ENCODE measurements at places on chromosomes 5 and 9.
A peak's percentile ranks its signal among the peaks of the same experiment; 100 is the strongest.

DNA sequence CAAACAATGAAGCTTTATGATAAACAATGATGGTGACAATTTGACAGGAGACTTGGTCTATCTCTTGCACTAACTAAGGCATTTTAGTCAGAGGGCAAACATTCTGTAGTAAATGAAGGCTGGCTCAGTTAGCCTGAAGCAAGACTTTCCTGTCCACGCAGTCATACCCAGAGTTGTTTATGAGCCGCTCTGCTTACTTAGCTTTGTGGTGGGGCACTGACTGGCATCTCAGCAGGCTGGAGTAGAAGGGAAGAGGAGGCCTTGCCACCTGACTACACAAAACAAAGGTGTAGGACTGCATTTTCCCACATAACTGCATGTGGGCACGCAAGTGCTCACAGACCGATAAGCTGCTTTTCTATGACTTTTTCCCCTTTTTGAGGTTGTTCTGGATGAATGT is 133.7 kb upstream of the EPB41L4A start:
- DNase-seq = no peak

GRCh38 chr5:67496051-67496450 is 299.5 kb upstream of the CD180 start:
- DNase-seq = no peak

GRCh38 chr5:38831117-38831516 is 14.7 kb upstream of the OSMR start:
- no peak for DNase-seq

DNA sequence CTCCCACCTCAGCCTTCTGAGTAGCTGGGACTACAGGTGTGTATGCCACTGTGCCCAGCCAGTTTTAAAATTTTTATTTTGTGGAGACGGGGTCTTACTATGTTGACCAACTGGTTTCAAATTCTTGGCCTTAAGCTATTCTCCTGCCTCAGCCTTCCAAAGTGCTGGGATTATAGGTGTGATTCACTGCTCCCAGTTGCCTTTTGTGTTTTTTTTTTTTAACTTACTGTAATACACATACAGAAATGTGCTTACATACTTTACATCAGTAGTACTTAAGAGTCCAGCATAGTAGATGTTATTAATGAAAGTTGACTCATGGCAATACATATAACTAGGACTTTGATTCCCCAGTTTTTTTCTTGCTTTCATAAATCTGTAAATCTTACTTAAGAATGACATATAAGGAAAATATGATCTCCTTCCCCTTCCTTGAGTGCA is 4.7 kb downstream of the MAN2A1 start:
- no peak for DNase-seq

DNA sequence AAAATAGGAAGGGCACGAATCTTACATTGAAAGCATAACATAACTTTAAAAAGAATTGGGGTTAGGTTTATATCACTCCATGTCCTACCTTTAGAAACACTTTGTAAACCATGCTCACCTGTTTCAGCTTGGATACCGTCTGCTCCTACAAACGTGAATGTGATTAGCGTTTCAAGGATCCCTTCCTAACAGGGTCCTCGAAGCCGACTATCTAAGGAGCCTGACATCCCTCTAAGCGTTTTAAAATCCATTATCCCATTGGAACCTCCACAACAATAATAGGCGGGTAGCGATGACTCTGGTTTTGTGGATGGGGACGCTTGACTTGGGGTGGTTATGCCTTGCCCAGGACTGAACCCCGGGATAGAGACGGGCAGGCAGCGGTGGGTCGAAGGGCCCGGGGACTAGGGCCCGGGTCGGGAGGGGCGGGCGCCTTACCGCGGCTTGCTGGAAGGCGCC is 937 bp downstream of the SVEP1 start:
- no peak for DNase-seq

GRCh38 chr5:62473209-62473608 is 60.6 kb downstream of the IPO11 start:
- no peak for DNase-seq

GRCh38 chr9:86754581-86755560 is 192.4 kb downstream of the GAS1 start:
- DNase-seq = no peak

- DNase-seq = no peak
Observed at GRCh38 chr5:123665822-123666371, 153.9 kb downstream of the CSNK1G3 start.

DNA sequence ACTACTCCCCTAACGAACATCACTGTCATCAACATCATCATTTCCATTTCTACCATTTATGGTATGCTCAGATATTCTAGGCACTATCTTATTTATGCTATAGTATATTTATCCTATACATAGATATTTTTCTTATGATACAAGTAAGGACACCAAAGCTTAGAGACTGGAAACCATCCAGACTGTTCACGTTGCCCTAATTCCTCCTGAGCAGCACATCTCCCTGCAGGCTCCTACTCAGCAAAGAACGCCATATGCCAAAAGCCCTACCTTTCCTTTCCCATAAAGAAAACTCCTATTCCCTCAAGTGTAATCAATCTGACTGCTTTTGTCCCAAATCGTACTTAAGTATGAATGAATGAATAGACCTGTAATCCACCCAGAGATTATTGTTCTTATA is 247.0 kb downstream of the PRELID2 start:
- DNase-seq = no peak

GRCh38 chr5:136011414-136012001 is 17.3 kb upstream of the TGFBI start:
- DNase-seq = no peak

DNA sequence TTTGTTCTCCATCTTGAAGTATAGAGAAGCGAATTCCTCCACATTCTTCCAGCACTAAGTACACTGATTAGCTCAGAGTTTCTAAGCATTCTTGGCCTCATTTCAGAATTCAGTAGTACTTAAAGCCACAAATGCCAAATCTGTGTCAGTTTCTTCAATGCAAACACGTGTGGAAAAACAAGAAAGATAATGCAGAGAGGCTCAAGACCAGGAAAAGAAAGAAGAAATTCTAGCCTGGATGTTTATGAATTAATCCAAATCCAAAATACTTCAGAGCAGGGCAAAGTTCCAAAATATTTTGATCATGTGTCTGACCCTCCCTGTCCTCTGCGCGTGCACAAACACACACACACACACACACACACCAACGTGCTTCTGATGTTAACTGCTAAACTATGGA is 457.6 kb downstream of the SLCO4C1 start:
- DNase-seq = no peak

GRCh38 chr5:93584596-93585040 is 1.6 kb downstream of the NR2F1 start:
- DNase-seq = no peak

DNA sequence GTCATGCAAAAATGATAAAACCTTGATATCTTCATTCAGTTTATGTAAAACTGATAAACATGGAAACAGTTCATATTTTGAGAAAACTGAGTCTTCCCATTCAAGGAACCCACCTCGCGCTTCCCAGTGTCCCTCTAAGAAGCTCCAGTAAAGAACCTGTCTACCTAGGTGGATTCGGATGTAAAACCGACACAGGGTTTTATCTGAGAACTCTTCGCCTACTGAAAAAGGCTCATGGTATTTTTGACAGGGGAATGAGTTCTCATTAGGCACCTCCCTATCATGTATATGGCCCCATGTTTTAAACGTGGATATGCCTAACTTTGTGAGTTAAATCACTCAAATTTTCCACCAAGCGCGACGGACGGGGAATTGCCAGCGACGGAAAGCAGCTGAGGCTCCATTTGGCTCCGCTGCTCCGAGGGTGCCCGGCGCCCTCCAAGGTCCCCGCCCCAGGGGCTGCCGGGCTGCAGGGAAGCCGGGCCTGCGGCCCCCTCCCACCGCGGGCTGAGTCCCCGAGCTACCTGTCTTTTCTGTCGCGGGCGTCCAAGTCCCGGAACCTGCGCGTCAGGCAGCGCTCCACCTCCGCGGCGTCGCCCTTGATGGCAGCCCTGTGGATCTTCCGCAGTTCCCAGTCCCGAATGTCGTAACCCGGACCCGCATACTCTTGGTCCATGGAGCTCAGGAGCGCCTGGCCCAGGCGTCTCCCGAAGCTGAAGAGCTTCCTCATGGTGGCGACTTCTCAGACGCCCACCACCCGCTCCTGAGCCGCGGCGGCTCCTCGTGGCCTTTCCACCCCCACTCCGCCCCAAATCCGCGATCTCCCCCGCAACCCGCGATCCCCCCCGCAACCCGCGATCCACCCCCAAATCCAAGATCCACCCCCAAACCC is 594 bp downstream of the ANKRD18A start:
- no peak for DNase-seq

DNA sequence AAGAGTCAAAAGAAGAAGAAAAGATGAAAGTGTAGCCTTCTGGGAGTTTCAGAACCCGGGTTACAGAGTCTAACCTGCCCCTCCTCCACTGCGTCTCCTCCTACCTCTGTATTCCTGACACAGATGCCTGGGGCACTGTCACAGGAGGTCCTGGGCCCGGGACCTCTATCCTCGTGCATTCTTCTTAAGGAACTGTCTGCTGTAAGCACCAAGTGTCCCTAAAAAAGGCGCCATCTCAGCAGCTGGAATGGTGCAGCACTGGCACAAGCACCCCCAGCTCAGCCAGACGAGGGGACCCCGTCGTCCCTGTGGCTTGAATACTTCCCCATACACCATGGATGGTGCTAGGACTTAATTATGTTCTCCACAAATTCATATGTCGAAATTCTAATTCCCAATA is 35.8 kb upstream of the MVB12B start:
- DNase-seq = no peak

GRCh38 chr5:160310552-160311295 is 1.6 kb downstream of the CCNJL start:
- no peak for DNase-seq

DNA sequence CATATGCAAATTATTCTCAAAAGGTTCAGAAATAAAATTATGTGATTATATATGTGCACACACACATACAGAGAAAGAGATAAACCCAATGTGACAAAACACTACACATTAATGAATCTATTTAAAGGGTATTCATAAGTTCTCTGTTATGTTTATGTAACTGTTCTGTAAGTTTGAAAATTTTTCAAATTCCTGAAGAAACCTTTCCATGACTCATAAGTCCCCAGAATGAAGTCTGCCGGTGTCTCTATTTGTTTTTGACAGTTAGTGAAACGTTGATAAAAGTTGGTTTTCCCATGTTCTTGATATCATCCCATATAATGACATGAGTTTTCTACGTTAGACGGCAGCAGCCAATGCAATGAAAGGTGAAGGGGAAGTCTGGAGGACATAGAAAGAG is 199.5 kb upstream of the PUM3 start:
- DNase-seq = no peak

- DNase-seq = peak; percentile 62
Observed at GRCh38 chr5:64768358-64769312, at the start of the genes CWC27 and SREK1IP1. Gene CWC27 (plus strand): TSS chr5:64768930. CDS start chr5:64769147, 217 bp downstream. Gene SREK1IP1 (minus strand): TSS chr5:64768691. CDS start chr5:64768517, 174 bp downstream.

- no peak for DNase-seq
Observed at GRCh38 chr5:14870337-14871213, 1.0 kb downstream of the ANKH start.

GRCh38 chr5:173884402-173885053 is 3.6 kb upstream of the CPEB4 start:
- no peak for DNase-seq

DNA sequence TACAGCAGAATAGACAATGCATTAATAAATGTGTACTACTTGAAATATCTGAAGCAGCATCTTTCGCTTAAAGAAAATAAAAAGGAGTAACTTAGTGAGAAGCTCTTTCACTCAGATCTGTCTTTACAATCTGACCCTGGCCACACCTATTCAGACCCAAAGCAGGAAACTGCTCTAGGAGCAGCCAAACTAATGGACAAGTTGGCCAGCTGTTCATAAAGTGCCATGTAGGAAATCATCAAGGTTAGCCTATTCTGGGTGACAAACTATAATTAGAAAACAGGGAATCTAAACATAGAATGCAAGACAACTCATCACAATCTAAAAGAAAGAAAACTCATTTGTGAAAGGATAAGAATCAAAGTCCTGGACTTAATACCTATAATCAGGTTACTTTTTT is 101.3 kb downstream of the AGTPBP1 start:
- no peak for DNase-seq

DNA sequence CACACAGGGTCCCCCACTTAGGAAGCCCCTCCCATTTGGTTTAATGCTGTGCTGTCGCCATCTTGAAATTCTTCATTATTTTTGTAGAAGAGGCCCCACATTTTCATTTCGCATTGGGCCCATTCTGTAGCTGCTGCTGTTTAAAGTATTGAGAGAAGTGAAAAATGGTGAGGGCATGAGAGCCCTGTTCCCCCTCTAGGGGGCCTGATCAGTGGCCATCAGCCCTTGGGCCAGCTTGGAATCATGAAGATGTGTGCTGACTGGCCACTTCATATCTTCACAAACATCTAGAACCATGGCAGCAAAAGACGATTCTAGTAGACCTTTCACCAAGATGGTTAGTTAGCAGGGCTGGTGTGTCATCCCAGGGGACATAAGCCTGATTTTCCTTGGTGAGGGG is 3.3 kb downstream of the TMEM268 start:
- DNase-seq = no peak

GRCh38 chr9:111599955-111600343 is 502 bp upstream of the PTGR1 start:
- no peak for DNase-seq

- no peak for DNase-seq
Observed at GRCh38 chr9:5945112-5945511, 54.4 kb downstream of the MLANA start.

DNA sequence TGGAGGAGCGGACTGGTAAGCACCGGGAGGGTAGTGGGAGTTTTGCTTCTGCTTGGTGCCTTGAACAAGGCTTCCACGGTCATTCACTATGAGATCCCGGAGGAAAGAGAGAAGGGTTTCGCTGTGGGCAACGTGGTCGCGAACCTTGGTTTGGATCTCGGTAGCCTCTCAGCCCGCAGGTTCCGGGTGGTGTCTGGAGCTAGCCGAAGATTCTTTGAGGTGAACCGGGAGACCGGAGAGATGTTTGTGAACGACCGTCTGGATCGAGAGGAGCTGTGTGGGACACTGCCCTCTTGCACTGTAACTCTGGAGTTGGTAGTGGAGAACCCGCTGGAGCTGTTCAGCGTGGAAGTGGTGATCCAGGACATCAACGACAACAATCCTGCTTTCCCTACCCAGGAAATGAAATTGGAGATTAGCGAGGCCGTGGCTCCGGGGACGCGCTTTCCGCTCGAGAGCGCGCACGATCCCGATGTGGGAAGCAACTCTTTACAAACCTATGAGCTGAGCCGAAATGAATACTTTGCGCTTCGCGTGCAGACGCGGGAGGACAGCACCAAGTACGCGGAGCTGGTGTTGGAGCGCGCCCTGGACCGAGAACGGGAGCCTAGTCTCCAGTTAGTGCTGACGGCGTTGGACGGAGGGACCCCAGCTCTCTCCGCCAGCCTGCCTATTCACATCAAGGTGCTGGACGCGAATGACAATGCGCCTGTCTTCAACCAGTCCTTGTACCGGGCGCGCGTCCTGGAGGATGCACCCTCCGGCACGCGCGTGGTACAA is 556 bp downstream of the PCDHGC3 start:
- DNase-seq = no peak

All from NCI-H1048 (cell line).